ENCODE measurements at places on chromosomes 12 and 14.

- no peak for DNase-seq
Observed at GRCh38 chr12:112988224-112988623, 9.9 kb downstream of the OAS2 start.

- no peak for DNase-seq
Observed at GRCh38 chr12:39617887-39618286, 1.7 kb downstream of the ABCD2 start.

GRCh38 chr12:122024132-122024785 lies 2.6 kb downstream of the BCL7A start:
- no peak for DNase-seq

DNA sequence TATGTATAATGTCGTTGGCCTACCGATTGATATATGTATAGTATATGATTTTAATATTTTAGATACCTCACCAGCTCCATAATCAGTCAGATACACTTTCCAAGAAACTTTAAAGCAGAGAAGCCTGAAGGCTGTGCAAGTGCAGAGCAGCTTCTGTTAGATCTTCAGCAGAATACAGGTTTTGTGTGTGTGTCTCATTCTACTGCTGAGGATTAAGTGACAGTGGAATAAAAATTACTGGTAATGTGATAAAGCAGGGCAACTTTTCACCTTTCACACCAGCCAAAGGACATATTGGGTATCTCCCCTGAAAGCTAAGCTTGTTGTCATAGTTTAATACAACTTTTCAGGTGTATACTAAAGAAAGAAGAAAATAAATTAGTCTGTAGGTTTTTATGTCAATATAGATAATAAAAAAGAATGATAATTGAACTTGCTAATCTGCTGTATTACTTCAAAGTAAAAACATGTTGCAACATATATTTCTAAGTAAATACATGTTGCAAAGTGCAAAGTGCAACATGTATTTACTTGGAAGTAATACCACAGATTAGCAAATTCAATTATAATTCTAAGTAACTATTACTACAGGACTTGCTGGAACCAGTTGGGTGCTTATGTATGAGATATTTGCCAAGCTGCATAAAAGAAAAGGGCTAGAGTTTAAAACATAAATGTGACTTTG lies 128.3 kb downstream of the SLC16A7 start:
- DNase-seq: no peak

DNA sequence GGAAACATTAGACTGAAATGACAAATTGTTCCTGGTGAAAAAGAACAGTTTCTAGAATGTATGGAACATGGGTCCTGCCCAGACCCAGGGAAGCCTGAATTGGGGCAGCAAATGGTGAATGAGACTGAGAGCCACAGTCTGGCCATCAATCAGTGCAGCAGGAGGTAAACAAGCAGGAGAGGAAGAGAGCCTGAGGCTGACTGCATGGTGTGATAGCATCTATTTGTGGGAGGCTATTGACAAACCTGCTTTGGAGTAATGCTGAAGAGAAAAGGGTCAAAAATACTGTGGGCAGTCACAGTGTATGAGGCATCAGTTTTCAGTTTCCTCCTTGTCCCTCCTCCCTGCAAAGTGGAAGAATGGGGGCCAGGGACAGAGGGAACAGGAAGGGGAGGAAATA lies 136.8 kb downstream of the ANKS1B start:
- no peak for DNase-seq

DNA sequence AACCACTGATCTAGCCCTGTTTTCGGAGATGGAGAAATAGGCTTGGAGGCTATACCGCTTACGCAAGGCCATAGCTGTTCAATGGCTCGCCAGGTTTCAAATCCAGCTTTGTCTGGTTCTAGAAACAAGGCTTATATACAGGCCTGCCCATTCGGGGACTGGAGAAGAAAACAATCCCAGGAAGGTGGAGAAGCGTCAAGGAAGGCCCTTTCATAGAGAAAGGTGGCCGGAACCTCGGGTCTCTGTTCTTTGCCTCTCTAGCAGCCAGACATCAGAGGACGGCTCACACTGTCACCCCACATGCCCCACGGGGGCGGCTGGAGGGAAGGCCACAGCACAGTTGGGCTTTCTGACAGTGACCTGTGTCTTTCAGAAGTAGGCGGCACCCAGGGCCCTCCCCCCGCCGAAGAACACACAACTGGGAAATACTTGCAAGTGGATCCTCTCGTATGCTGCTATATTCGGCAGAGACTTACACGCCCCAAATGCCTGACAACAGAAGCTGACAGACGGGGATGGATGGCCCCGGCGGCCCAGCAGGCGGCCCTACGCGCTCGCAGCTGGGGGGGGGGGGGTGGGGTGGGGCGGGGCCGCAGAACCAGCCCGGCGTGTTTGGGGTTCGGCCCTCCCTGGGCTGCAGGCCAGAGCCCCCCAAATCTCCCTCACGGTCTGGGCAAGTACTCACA lies 4.5 kb upstream of the SETD1B start:
- DNase-seq: peak; percentile 82

- no peak for DNase-seq
Observed at GRCh38 chr14:103007555-103007954, 49.8 kb downstream of the CDC42BPB start.

GRCh38 chr12:132622437-132623071 lies 4.0 kb downstream of the P2RX2 start:
- no peak for DNase-seq

DNA sequence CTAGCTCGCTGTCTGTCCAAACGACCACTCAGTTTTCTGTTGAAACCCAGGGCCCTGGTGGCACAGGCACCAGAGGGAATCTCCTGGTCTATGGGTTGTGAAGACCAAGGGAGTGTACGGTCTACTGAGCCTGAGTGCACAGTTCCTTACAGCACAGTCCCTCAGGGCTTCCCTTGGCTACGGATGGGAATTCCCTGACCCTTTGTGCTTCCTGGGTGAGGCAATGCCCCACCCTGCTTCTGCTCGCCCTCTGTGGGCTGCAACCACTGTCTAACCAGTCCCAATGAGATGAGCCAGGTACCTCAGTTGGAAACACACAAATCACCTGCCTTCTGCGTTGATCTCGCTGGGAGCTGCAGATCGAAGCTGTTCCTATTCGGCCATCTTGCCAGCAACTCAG lies 22.6 kb downstream of the GPHN start:
- no peak for DNase-seq

- DNase-seq: no peak
Observed at GRCh38 chr12:64791036-64791435, 31.8 kb upstream of the GNS start.

DNA sequence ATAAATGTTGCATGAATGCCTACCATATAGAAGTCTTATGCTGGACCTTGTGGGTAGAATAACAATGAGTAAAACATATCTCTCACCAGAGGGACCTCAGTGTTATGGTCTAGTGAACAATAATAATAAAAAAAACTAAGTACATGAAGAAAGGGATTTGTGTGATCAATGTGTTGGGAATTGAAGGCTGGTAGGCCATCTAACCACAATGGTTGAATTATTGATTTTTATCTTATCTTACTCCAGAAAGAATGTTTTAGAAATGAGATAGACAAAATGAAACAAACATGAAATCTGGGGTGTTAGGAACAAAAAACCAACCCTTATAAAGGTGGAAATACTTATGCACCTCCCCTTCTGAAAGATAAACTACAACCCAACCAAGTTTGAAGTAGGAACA lies 243.9 kb upstream of the LRIG3 start:
- no peak for DNase-seq

GRCh38 chr12:84016956-84017355 lies 895.6 kb downstream of the SLC6A15 start:
- no peak for DNase-seq

GRCh38 chr12:96878704-96879103 lies 28.4 kb upstream of the NEDD1 start:
- no peak for DNase-seq

GRCh38 chr12:73110816-73111215 lies 838.6 kb downstream of the TRHDE start:
- DNase-seq: no peak

- DNase-seq: no peak
Observed at GRCh38 chr12:122887819-122888212, 8.1 kb downstream of the VPS37B start.

DNA sequence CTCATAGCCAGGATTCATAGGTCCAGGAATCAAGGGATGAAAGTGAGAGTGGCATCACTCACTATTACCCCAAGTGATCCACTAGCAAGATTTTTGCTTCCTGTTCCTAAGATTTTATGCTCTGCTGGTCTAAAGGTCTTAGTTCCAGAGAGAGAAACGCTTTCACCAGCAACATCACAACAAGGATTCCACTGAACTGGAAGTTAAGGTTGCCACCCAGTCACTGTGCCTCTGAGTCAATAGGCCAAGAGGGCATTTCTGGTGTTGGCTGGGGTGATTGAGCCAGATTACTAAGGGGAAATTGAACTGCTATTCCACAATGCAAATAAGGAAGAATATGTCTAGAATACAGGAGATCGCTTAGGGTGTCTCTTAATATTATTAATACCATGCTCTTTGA lies 142.5 kb upstream of the ARID2 start:
- no peak for DNase-seq

- no peak for DNase-seq
Observed at GRCh38 chr12:69519871-69520270, 49.7 kb downstream of the FRS2 start.

DNA sequence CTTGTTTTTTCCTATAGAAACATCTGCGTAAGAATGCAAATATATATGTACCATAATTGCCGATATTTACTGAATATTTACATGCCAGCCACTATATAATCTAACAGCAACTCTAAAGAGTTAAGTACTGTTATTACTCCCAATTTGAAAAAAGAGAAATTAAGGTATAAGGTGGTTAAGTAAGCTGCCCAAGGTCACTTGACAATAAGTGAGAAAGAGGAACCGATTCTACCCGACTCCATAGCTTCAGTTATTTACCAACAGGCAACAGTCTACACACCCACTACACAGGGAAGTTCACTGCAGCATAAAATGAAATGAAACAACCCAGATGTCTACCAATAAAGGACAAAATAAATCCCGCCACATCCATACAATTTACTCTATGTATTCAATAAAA lies 1.1 kb downstream of the MIS18BP1 start:
- DNase-seq: no peak

DNA sequence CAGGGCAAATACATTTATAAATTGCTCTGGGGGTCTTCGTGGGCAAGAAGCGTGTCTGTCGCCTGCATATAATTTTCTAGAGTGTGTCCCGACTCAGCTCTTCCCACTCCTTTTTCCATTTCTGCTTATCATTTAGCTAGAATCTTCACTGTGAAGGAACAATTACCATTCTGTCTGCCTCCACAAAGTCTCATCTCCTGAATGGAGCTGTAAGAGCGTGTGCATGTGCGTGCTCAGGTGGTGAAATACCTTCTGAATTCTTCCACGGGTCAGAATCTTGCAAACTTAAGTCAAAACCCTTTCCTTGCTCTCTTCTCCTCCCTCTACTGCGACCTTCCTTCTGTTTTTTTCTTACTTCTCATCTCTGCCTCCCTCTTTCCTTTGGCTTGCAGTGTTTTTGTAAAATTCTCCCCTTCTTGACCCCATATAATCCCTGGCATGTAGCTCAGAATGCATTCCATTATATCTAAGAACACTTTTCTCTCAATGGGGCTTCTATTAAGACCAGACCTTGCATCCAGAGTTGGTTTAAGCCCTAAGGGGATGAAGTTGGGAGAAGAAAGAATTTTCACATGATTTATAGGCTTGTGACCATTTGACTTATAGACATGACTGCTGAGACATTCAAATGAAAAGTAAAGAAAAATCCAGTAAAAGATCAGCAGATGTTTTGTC lies 25.0 kb upstream of the GSG1 start:
- no peak for DNase-seq

All from activated CD8-positive, alpha-beta memory T cell treated with anti-CD3 and anti-CD28 coated beads for 24 hours (primary cell).